ENCODE measurements at places on chromosomes 16 and 17.

DNA sequence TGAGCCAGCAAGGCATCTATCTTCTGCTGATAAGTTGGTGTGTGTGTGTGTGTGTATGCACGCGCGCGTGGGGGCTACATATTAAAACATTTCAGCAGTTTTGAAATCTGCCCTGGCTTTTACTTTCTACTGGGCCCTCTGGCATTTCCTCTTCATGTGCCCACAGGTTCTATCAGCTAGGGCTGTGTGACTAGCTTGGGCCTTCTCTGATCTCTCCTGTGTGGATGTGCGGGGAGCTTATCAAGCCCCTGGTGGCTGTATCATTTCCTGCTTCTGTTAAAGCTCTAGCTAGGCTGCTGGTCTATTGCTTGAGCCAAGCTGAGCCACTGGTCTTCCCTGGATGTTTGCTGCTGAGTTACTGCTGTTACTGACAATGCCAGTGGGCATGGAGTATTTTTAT, 132.5 kb downstream of the AATF start:
- DNase-seq: no peak

- DNase-seq: no peak
Measured at GRCh38 chr16:28168991-28169554, 42.7 kb downstream of the XPO6 start.

DNA sequence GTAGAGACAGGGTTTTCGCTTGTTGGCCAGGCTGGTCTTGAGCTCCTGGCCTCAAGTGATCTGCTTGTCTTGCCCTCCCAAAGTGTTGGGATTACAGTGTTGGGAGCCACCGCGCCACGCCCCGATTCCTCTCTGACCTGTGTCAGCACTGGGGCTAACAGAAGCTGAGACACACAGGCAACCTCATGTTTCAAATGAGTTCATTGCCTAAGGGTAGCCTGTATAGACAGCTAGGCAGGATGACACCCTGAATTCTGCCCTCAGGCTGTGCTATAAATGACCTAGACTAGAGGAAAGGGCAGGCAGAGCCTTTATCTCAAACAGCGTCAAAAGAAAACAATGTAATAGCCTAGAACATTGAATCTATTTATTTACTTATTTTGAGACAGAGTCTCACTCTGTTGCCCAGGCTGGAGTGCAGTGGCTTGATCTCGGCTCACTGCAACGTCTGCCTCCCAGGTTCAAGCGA, 2.3 kb upstream of the CDK3 start:
- DNase-seq: no peak

- no peak for DNase-seq
Measured at GRCh38 chr16:2511128-2511800, 2.5 kb upstream of the ATP6V0C start.

DNA sequence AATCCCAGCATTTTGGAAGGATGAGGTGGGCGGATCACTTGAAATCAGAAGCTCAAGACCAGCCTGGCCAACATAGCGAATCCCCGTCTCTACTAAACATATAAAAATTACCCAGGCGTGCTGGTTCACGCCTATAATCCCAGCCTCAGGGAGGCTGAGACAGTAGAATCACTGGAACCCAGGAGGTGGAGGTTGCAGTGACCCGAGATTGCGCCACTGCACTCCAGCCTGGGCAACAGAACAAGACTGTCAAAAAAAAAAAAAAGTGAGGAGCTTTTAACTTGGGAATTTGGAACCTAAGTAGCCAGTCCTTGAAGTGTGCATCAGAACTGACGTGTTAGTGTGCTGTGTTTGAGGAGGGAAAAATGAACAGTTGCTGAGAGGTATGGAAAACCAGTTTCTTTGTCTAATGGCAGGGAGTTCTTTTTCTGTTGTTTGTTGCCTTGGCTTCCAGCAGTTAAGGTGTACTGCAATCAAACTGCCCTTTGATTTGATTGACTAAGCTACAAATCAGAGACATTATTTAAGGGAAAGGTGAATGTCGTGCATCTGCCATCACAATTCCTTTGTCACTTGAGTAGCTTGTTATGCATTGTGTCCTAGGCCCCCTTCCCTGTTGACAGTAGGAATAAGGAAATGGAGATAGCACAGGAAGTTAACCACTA, 8.6 kb upstream of the DUSP14 start:
- no peak for DNase-seq

DNA sequence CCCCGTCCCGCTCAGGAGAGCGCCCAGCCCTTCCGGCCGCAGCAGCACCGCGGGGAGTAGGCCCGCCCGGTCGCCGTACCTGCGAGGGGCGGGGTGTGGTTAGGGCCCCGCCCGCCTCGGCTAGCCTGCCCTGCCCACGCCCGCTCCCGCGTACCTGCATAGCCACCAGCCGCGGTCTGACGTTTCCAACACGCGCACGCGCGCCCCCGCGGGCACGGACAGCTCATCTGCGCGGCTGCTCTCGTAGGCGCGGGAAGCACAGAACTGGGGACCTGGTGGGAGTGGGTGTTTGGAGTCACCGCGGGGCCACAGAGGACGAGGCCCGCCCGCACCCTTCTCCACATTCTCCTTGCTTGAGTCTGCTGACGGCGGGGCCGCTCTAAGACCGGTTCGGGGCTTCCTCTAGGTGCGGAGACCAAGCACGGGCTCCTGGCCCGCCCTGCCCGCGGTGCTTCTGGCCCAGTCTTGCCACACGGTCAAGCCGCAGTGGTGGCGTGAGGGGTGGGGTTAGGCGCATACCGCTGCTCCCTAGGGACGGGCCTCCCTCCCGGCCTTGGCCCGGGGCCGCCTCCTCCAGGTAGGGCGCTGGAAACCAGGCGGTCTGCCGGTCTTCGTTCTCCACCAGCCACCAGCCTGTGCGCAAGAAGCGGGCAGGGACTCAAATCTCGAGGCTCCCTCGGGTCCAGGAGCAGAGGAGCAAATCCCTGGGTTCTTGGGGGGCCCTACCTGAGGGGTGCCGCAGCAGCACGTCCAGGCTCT, 1.8 kb downstream of the NOXO1 start:
- DNase-seq: no peak

DNA sequence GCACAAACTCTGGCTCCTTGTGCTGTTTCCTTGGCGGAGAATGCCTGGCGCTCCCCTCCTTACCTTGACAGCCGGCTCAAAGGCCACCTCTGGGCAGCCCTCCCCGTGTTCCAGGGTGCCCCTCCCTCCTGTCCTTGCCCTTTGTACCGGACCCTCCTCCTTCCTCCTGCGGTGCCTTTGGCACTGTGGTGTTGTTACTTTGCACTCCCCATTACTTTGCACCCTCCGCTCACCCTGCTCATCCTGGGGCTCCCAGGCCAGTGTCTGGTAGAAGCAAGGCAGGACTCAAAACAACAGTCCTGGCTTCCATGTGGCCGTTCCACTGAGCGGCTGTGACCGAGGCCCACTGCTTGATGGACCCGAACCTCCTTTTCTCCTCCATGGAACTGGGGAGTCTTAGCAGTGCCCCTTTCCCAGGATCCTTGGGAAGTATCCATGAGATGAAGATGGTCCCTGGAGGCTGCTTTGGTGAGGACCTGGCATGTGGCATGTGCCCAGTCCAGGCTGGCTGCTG, 147.8 kb downstream of the CMIP start:
- DNase-seq: no peak

GRCh38 chr16:56354746-56355145, 70.6 kb downstream of the AMFR start:
- DNase-seq: no peak
